Hematopoietic multipotent progenitor cell treated with erythropoietin and hydrocortisone succinate and interleukin-3 and kit ligand, for 17 days (in vitro differentiated cells): ENCODE measurements at places on chromosomes 7 and 10.

DNA sequence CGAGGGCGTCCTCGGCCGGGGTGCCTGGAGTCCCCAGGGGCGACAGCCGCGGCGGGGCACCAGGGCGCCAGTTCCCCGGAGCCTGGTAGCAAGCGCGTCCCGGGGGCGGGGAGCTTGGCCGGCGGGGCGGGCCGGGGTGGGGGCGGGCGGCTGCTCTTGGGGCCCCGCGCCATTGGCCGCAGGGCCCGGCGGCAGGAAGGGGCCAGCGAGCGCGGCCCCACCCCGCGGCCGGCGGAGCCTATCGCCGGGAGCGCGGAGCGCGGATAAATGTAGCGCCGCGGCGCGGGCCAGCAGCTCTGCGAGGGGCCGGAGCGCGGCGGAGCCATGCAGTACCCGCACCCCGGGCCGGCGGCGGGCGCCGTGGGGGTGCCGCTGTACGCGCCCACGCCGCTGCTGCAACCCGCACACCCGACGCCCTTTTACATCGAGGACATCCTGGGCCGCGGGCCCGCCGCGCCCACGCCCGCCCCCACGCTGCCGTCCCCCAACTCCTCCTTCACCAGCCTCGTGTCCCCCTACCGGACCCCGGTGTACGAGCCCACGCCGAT lies at the start of gene HHEX:
HHEX (plus strand) TSS at position 293 of the 548 bp plus-strand sequence; CDS start at position 325, 32 bp downstream.
- DNase-seq = peak; percentile 31

DNA sequence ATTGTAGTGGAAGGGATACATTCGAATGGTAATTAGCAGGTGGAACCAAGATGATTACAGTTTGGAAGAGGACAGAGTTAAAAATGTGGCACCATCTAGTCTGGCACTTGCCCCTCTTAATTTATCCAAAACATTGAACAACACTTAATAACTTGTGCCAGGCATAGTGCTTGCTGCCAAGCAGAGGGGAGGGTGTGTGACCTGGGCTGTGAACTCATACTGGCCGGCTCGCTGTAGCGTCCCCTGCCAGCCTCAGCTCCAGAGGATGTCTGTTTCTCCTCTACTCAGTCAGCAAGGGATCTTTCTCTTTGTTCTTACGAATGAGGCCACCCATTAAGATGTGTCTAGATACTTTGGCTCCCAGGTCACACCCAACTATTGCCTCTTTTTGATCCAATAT lies 179.4 kb upstream of the INHBA start:
- no peak for DNase-seq

DNA sequence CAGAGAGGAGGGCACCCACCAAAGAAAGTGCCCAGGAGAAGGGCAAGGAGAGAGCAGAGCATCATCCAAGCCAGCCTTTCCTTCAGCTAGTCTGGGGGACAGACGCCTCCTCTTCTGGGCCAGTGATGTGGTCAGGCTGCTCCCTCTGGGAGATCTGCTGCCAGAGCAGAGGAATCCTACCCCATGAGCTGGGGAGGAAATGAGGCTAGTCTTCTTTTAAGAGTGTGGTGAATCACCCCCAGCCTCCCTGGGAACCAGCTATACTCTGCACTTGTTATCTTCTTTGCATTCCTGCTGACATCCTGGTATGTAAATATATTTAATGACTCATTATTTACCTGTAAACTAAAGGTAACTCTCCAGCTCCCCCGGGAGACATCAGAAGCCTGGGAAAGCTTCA lies 41.6 kb upstream of the EPHB6 start:
- peak; percentile 31 for DNase-seq

DNA sequence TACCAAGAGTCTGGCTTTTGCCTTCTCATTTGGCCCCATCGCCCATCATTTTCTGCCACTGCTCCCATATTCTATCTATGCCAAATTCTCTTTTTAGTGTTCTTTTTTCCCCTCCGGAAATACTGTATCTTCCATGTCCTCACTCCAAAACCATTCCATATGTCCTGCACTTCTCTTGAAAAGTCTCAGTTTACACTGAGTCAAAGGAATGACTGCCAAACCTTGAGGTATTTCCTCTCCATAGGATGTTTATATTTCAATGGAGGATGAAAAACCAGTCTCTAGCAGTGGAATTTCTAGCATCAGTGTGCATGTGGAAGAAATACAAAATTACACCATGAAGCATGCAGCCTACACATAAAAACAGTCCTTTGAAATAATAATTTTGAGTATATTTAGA lies 121.4 kb upstream of the PHYHIPL start:
- DNase-seq = no peak

DNA sequence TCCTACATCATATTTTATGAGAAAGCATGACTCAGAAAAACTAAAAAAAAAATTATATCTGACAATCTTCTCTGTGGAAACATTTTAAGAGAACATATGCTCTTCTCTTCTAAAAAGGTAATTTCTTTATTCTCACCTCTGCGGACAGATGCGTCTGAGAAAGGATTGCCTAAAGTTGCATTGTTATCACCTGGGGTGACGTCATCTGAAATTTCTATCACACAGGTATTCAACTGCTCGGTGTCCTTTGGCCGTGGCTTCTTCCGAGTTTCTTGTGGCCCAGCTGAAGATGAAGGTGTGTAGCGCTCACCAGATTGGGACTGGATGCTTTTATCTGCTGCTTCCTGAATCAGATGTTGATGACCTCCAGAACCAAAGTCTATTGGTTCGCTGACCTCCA lies 14.3 kb upstream of the GATAD1 start:
- no peak for DNase-seq

- no peak for DNase-seq
These were observed 119.3 kb upstream of the SEC61G start for GRCh38 chr7:54878339-54878738.

DNA sequence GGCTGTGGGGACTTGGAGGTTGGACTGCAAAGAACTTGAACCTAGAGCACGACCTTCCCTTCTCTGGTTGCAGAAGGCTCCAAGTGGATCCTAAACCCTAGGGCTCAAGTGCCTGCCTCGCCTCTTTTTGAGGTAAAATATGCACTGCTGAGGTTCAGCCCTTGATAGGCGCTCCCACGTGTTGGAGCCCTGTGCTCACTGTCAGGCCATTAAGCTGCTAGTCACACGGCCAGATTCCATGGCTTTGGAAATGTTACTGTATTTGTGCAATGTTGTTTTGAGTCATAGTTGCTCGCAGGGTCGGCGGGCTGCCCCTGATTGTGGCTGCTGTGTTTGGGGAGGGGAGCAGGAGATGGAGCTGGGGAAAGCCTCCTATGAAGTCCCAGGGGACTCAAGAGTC lies 39.8 kb upstream of the PCBD1 start:
- DNase-seq = no peak

- DNase-seq = no peak
These were observed 250.9 kb downstream of the TWIST1 start for GRCh38 chr7:18866359-18867036.

DNA sequence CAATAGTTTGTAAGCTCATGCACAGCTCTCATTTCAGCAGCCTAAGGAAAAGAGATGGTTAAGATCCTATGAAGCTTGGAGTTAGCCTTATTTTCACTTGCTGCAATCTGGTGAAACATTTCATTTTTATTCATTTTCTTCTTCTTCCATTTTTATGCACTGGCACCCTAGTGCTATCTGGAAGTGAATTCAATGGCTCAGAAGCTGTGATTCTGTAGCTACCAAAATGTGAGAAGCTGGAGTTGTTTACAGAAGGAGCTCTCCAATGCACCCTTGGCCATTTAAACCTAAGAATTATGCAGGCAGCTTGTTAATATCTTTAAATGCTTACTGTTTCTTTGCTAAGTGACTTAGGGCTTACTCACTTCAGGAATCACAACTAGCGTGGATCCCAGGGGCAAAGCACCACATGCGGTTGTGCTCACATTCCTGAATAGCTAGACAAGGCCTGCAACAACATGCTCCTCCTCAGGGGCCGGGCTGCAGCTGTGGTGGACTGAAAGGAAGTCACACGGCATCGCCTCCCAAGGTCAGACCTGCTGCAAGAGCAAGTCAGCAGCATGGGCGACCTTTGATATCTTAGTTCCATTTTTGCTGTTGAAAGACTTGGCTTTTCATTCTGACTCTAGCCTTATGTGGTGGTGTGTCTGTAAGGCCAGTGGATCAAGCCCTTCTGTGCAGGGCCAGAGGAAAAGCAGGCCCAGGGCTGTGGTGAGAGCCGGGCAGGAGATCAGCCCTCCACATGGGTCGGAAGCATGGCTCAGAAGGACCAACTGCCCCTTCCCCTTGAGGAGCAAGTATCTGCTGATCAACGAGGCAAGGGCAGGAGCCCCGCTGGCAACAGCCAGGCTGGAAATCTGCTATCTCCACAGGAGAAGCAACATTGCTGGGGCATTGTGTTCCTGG lies 91.9 kb upstream of the MBL2 start:
- no peak for DNase-seq

- no peak for DNase-seq
These were observed 66.1 kb downstream of the RBM33 start for GRCh38 chr7:155710530-155710929.

DNA sequence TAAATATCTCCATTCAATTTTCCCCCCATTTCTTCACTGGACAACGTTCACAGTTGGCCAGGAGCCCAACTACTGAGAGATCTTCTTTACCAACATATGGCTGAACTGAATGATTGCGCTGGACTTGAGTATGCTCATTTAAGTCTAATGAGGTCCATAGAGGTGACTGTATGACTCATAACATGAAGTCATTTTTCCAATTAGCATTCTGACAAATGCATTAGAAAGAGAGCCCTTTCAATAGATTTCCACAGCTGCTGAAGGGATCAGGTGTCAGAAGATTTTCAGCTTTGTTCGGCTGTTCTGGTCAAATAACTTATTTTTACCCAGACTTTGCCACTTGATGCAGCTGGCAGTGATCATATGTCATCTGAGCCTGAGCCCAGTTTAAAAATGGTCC lies 438.0 kb downstream of the ETV1 start:
- no peak for DNase-seq

DNA sequence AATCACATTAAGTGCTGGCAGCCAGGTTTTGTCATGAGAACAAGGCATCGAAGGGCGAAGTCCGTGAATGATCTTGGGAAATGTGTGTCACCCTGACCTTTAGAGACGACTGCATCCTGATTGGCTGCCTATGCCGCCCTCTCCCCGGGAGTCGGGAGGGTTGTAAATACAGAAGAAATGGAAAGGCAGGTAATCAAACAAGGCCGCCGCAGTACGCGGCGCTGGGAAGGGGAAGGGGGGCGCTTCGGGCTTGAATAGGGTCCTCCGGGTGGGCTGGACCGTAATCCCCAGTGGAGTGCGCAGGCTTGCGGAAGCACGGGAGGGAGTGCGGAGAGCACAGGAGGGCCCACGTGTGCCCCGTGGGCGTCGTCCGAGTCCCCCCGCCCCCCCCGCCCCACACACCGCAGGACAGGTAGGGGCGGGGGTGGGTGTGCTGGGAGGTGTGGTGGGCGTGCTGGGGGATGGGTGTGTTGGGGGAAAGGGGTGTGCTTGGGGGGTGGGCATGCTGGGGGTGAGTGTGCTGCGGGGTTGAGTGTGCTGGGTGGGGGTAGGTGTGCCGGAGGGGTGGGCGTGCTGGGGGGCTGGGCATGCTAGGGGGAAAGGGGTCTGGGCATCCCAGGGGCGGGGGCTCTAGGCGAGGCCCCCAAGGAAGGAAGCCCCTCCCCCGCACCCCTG lies 169.4 kb downstream of the ARHGAP12 start:
- no peak for DNase-seq

GRCh38 chr7:26743205-26743604 lies 121.2 kb downstream of the SKAP2 start:
- no peak for DNase-seq

DNA sequence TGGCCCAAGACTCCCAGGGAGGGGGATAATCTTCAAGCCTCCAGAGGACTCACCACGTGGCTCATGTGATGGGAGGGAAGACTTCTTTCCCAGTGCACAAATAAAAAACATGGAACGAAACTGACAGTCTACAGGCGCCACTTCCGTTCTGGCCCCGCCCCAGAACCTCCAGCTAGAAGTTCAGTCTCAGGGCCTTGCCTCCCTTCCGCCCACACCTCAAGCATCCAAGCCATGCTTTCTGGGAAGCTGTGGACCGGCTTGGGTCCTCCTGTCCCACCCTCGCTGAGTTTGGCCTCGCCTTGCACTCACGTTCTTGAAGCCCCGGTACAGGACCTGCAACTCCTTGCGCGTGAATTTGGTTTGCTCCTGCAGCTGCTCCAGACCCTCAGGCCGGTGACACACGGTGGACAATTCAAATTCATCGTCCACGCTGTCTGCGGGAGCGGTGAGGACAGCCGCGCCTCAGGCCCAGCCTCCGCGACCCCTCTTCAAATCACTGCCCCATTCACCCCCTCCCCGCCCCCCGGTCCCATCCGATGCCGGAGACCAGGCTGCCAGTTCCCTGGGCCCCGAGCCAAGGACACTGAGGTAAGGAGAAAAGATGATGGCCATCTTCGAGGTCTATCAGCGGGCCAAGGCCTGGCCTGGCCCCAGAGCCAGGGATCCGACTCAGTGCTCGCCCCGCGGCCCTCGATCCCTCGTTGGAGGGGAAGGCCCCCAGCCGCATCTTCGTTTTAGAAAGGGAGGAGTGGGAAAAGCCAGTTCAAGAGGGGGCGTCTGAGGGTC lies 10.7 kb upstream of the OGA start:
- DNase-seq = no peak

- no peak for DNase-seq
These were observed 25.7 kb upstream of the FAM180A start for GRCh38 chr7:135774284-135774683.

DNA sequence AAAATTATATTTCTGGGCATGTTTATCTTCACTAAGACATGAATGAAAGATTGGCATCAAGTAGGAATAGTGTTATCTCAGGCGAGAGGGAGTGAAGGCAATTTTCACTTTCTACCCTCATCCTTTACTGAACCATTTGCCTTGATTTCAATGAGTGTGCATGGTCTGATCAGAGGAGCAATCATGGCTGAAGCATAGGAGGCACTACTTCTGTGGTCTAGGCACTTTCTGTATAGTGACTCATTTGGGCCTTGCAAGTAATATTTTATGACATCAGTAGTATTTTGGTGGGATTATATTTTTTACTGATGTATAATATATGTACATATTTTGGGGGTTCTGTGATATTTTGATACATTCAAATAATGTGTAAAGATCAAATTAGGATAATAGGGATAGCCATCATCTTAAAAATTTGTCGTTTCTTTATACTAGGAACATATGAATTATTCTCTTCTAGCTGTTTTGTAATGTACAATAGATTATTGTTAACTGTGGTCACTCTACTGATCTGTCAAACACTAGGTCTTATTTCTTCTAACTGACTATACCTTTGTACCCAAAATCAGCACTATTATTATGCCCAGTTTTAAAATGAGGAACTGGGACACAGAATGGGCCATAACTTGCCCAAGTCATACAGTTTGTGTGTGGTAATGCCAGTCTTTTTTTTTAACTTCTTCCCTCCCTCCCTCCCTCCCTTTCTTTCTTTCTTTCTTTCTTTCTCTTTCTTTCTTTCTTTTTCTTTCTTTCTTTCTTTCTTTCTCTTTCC lies 101.9 kb downstream of the RAB11FIP2 start:
- no peak for DNase-seq

- no peak for DNase-seq
These were observed 34.4 kb upstream of the SVIL start for GRCh38 chr10:29669149-29669548.

- DNase-seq = no peak
These were observed 92.6 kb downstream of the HPSE2 start for GRCh38 chr10:99143011-99143410.

GRCh38 chr10:111102359-111102837 lies 25.6 kb downstream of the ADRA2A start:
- no peak for DNase-seq
